NCI-H460 (cell line): ENCODE measurements at places on chromosomes 4 and X.

- DNase-seq = no peak
Measured at GRCh38 chrX:150761176-150761818, 68.1 kb downstream of the MTMR1 start.

DNA sequence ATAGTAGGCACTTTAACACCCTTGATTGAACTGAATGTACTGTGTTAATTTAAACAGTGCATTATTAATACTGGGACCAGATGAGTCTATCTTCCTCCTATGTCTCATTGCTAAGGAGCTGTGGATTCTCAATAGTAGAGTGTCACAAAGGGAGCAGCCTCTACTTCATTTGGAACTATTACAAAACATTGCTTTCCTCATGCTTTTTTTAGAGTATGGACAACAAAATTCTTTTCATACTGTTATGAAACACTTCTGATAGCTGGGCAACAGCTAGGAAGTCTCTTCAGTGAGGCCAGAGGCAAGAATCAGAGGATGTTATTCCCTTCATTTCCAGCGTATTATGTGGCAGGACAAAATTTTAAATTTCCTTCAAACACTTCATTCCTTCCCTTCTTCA lies 160.8 kb downstream of the FBXO8 start:
- DNase-seq = no peak

DNA sequence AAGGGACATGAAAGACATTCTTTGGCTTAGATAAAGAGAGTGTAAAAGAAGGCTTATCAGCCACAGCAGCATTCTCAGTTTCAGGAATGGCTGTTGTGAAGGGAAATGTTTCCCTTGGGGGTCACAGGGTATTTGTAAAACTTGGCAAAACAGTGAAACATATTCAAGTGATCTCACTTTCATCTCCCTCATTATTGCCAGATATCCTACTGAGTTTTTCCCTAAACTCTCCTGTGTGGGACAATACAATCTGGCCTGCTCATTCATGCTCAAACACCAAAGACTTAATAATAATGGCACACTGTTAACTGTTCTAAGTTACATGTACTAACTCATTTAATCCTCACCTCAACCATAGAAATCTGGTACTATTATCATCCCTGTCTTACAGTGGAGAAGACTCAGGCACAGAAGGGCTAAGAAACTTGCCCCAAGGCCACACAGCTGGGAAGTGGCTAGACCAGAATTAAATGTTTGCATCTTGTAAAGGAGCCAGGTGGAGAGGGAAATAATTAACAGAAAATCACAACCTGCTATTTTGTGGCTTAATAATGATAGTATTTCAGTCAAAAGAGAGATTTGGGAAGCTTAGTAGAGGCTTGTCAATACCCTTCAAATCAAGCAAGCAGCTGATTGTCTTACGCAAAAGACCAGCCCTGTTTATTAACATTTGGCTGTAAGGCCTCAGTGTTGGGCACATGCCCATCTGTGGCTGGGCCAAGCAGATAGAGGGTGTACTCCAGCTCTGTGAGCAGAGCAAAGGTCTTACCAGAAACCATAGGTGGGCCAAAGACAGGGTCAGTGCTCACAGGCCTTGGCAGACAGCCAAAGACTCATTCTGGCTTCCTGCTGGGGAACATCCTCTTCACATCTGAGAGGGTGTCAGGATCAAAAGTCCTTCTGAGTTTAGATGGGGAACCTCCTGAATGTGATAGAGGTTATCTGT lies 17.3 kb downstream of the SMPX start:
- no peak for DNase-seq

- no peak for DNase-seq
Measured at GRCh38 chr4:1614049-1614448, 70.1 kb downstream of the FAM53A start.

GRCh38 chr4:1512738-1513660 lies 106.8 kb upstream of the NKX1-1 start:
- DNase-seq = peak; percentile 30

DNA sequence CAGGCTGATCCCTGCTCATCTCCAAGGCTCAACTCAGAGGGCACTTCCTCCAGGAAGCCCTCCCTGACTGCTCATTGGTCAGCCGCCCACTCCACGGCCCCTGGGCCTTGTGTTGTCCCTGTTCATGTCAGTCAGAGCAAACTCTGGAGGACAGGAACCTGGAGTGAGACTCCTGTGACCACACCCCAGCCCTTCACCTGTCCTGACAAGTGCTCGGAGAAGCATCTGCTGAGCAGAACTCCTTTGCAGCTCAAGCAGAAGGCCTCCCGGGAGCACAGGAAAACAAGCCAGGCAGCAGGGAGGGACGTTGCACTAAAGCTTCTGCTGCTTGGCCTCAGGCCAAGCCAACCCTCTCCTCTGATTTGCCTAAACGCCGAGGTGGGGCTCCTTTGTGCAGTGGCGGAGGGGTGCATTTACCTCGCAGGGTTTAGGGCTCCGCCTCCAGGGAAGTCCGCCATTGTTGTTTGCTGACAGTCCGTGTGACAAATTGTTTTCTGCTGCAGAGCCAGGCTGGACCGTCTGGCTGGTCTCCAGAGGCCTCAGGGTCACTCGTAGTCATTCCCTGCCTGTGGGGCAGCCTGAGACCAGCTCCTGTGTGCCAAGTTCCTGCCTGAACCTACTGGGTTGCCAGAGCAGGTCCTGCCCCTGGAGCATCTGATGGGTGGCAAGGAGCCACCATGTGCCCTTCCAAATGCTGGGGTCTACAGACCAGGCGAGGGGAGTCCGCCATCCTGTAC lies 61.8 kb downstream of the C4orf50 start:
- no peak for DNase-seq

DNA sequence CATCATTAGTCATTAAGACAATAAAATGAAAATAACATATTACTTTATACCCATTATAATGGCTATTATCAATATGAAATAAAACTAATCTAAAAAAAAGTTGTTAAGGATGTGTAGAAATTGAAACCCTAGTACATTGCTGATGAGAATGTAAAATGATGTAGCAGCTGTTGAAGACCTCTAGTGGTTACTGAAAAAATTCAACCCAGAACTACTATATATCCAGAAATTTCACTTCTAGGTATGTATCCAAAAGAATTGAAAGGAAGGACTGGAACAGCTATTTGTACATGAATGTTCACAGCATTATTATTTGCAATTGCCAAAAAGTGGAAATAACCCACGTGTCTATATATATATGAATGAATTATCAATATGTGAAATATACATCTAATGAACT lies 180.3 kb upstream of the KLHL4 start:
- no peak for DNase-seq

DNA sequence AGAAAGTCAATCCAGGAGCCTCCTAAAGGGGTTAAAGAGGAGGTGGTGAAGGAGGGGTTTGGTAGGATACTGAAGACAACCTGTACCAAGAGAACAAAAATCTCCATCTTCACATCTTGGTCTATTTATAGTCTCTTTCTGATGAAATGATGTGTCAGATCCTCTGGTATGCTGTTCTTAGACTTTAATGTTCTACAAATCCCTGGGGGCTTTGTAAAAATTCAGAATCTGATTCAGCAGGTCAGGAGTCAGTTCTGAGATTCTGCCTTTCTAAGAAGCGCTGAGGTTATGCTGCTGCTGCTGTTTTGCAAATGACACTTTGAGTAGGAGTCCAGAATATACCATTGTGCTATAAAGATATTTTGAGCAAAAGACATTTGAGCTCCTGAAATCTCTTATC lies 172.9 kb upstream of the GLRA2 start:
- DNase-seq = no peak

DNA sequence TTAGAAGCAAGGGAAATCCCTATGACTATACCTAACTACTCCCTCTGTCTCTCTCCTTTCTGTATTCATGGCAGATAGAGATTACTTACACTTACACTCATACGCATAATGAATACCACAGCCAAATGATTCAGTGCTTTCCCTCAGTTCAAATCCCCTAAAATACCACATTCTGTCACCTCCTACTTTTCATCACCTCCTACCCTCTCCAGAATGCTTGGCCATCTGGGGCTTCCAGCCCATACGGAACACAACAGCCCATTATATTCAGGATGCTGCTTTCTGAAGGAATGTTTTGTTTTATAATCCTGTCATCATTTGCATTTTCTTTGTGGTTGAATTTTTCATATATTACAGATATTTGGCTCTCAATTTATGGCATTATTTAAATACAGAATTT lies 361.6 kb downstream of the GRIA2 start:
- no peak for DNase-seq

- DNase-seq = no peak
Measured at GRCh38 chr4:150970685-150971151, 44.4 kb downstream of the LRBA start.

DNA sequence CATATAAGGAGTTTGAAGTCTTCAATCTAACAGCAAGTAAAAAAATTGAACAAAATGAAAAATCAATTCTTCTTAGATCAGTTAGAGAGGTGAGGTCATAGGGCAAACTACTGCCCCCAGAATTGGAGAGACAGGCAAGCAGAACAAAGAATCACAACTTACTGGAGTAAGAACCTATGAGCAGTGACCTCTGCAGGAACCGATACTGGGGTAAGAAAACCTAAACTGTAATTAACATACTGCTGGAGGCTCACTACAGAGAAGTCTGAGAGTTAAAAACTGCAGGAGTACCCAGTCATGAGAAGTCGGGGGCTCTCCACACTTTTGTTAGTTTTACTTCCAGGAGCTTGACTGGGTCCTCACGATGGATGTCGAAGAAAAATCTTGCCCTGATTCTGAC lies 16.0 kb downstream of the CLDN22 start:
- no peak for DNase-seq

GRCh38 chr4:851701-852430 lies 25.9 kb upstream of the CPLX1 start:
- DNase-seq = no peak

DNA sequence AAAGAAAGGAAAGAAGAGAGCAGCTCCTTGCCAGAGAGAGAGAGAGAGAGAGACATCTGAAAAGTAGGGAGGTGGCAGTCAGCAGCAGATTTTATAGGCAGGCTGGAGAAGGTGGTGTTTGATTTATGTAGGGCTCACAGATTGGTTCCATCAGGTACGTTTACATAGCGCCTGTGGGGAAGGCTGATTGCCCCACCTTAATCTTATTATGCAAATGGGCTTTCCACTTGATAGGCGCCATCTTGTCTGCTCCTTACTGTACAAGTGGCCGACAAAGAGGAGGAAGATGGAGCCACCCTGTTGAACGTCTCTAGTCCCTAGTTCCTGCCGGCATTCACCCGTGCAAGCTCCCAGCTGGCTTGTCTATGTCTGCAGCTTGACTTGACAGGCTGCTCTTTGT lies 49.1 kb upstream of the DHRSX start:
- DNase-seq = no peak

DNA sequence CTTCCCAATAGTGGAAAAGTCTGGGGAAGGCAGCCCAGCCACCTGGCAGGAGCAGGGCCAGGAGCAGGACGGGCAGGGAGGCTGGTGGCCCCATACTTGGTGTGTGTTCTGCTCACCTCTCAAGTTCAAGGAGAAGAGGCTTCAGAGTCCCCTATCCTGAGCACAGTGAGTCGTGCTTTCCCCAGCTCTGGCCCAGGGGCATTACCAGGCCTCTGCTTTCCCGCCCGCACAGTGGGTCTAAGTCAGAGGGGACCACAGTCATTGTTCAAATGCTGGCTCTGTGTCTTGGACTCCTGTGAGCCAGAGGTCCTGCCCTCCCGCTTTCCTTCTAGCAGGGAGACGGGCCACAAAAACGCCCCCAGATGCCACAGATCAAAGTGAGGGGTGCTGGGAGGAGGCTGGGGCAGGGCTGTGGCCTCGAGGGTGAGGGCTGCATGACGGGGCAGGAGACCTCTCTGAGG lies 27.6 kb downstream of the HTRA3 start:
- DNase-seq = no peak

DNA sequence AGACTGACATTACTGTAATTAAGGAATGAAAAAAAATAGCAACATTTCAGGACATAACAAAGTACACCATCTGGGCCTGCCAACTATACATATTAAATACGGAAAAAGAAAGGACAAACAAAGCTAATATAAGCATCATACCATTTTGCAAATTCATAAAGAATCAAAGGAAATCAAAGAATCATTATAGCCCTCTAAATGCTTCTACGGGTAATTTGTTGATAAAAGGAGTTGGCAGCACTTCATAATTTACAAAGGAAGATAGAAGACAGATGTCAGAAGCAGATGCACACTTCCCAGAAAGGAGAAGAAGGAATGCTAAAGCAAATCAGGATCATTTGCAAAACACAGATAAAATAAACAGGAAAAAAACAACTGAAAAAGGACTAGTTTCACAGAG lies 1757.3 kb downstream of the PCDH7 start:
- no peak for DNase-seq

GRCh38 chr4:100450449-100450848 lies 67.4 kb downstream of the EMCN start:
- DNase-seq = no peak

GRCh38 chr4:104490096-104490769 lies 4.5 kb downstream of the CXXC4 start:
- no peak for DNase-seq

- peak; percentile 87 for DNase-seq
Measured at GRCh38 chrX:135521405-135522131, 1.1 kb downstream of the INTS6L start.

GRCh38 chr4:139501527-139501926 lies 47.6 kb downstream of the RAB33B start:
- no peak for DNase-seq

DNA sequence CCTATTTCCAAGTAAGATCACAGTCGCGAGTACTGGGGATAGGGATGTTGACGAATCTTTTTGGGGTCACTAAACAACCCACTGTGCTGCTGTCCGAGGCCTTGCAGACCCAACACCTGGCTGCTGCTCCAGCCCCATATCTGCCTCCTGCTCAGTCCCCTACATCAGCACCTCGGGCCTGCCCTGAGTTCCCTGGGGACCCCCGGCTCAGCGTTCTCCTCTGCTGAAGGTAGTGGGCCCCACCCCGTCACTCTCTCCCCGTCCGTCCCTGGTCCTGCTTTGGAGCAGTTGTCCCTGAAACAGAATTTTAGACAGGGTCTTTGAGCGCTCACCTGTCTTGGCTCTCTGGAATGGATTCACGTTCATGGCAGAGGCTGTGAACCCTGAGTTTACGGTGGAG lies 202.4 kb upstream of the PSAPL1 start:
- DNase-seq = no peak

GRCh38 chr4:65521666-65522065 lies 148.6 kb downstream of the EPHA5 start:
- no peak for DNase-seq
